ENCODE measurements at places on chromosomes 2 and 18.

DNA sequence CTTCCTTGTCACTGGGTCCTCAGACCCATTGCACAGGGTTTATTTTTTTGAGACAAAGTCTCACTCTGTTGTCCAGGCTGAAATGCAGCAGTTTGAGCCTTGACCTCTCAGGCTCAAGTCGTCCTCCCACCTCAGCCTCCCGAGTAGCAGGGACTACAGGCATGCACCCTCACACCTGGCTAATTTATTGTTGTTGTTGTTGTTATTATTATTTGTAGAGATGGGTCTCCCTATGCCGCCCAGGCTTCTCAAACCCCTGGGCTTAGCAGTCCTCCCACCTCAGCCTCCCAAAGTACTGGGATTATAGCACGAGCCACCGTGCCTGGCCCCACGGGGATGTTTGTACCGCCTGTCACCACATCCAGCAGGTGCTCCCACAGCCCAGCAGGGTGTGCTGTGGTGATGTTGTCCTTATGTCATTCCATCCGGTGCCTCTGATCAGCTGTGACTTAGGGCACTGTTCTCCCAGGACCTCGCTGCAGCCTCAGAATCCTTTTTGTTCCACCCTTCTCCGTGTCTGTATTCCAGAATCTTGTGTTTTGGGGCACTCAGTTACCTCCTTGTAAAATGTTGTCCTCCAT is 182.3 kb downstream of the INO80D start:
- no peak for DNase-seq

DNA sequence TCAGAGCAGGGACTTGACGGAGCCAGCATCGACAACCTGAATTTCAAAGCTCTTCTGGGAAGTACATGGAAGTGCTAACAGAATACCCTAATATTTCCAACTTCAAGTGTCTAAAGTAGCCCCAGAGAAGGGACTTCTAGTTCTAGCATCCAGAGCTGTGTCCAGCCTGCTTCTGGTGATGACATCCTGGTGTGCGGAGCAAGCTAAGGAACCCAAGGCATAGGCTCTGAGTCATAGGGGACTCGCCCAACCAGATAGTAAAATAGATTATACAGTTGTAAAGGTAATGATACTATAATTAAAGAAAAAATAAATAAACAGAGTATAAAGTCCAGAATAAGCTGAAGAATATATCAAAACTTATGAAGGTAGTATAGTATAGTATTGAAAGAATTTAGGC is 108.1 kb upstream of the SERPINE2 start:
- DNase-seq: no peak

DNA sequence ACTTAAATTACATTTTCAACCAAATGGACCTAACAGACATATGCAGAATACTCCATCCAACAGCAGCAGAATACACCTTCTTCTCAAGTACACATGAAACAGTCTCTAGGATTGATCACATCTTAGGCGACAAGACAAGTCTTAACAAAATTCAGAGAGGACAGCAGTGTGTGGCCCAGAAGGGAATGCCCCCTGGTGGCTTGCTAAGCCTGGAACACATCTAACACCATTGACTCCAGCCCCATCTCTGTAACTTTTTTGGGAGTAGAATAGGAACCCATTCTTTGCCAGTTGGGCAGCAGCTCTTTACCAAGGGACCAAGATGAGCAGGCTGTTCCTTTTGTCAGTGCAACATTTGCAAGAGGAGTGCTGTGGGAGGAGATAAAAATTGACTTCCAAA is 249.9 kb downstream of the PLCL1 start:
- peak; percentile 43 for DNase-seq

DNA sequence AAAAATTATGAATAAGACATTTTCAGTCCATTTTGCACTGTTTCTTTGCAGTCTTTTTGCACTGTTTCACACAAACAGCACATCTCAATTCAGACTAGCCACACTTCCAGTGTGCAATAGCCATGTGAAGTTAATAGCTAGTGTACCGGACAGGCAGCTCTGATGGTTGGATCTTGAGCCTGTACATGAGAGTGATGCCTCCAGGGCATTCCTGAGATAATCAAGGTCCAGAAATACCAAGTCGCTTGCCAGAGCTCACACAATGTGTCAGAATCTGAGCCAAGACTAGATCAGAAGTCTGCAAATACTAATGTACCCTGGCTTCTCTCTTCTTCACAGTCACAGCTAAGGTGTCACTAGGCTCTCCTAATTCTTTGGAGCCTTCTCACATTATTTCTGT is 180.2 kb downstream of the OSR1 start:
- DNase-seq: peak; percentile 13

- no peak for DNase-seq
Observed at GRCh38 chr2:231413921-231414476, 18.5 kb downstream of the B3GNT7 start.

GRCh38 chr2:218805627-218806026 is 23.7 kb downstream of the CYP27A1 start:
- peak; percentile 34 for DNase-seq

GRCh38 chr2:119678021-119678656 is 862 bp upstream of the TMEM177 start:
- no peak for DNase-seq

DNA sequence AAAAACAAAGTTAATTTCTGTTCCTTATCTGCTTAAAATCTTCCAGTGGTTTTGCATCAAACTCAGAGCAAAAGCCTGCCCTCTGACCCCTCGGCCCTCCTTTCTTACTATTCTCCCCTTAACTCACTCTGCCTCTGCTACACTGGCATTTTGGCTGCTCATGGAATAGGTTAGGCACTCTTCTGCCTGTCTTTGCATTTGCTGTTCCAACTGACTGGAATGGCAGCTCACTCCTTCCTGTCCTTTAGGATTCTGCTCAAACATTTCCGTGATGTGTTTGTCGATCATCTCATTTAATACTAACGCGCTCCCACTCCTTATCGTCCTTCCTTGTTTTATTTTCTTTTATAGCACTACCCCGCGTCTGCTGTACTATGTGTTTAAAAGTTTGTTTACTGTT is 815 bp downstream of the CEBPZ start:
- no peak for DNase-seq

- DNase-seq: no peak
Observed at GRCh38 chr2:202043475-202043874, 9.8 kb downstream of the FZD7 start.

GRCh38 chr2:98608962-98609604 is 694 bp downstream of the UNC50 start:
- peak; percentile 50 for DNase-seq

DNA sequence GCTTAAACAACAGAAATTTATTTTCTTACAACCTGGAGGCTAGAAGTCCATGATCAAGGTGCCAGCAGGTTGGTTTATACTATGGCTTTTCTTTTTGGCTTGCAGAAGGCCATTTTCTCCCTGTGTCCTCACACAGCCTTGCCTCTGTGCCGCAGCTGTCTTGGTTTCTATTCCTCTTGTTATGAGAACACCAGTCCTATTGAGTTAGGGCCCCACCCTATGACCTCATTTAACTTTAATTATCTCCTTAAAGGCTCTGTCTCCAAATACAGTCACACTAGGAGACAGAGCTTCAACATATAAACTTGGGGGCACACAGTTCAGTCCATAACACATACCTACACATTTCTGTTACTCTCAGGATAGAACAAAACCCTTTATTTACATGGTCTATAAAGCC is 17.3 kb upstream of the RHOB start:
- no peak for DNase-seq

DNA sequence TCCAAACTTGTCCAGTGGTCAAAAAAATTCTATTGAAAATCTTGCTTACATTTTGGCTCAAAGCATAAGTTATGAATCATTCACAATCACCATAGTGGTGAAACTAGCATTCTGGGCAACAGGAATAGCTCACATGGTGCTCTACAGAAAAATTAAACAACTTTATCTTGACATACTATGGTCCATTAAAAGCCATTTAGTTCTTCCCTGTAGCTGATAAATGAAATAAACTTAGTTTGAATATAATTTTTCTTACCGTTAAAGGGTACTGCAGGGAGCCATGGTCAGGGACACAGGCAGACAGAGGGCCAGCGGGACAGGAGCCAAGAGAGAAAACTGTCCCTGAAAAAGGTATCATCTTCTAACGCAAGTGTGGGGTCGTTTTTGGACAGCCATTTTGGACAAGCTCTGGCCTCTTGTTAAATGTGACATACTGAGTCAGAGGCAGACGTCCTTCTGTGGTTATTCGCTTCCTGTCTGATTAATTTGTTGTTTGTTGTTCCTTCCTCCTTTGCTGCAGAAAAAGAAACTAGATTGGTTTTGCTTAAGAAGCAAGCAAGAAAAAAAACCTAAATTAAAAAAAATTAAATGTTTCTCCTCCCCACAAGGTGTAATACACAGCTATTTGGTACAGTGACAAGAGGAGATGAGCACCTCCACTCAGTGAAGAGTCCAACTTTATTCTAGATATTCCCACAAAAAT is at the start of gene WIPF1:
Gene WIPF1, minus strand, starts transcription at position 460 of the 703 bp plus-strand sequence. CDS start 12,231 bp downstream, outside the sequence.
- peak; percentile 48 for DNase-seq

DNA sequence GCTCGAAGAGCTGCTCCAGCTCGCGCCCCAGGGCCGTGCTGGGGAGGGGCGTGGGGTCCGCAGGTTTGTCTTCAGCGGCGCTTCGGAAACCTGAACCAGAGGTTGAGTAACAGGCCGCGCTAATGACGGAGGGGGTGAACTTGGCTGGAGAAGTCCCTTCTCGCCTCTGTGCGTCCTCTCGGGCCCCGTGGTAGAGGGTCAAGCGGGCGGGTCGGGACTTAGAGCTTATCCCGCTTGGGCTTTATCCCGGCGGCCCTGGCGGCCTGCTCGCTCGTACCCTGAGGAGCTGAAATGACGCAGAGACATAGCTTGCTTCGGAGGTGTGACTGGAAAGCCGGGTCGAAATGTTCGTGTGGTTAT is 479 bp downstream of the RNMT start:
- DNase-seq: peak; percentile 53

DNA sequence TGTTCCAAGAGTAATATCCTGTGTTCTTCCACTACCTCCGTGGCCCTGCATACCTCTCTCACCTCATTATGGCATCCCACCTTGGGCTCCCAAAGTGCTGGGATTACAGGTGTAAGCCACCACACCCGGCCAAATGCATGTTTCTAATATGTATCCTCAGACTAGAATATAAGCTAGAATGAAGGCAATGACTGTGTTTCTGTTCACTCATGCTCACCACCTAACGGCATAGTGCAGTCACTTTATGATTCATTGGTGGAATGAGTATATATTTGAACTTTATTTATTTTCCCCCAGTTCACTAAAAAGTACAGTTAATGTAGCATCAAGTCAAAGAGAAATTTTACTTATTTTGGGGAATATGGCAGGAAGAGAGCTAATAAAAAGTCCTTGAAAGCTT is 11.3 kb downstream of the PIGN start:
- DNase-seq: no peak

DNA sequence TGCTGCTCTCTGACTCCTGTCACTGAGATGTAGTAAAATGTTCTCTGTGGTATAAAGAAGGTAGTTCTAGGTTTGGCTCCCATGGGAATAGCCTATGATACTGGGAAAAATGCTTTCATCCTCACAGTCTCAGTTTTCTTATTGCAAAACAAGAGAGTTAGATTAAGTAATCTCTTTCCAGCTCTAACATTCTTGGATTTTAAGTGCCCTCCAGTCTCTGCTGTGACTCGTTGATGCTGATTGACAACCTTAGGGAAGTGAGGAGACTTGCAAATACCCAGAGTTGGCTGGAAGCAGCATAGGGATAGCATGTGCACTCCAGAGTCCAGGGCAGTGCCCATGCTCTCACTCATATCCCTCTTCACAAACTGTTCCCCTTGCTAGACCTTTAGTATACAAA is 534.9 kb downstream of the SLC4A3 start:
- DNase-seq: peak; percentile 45

DNA sequence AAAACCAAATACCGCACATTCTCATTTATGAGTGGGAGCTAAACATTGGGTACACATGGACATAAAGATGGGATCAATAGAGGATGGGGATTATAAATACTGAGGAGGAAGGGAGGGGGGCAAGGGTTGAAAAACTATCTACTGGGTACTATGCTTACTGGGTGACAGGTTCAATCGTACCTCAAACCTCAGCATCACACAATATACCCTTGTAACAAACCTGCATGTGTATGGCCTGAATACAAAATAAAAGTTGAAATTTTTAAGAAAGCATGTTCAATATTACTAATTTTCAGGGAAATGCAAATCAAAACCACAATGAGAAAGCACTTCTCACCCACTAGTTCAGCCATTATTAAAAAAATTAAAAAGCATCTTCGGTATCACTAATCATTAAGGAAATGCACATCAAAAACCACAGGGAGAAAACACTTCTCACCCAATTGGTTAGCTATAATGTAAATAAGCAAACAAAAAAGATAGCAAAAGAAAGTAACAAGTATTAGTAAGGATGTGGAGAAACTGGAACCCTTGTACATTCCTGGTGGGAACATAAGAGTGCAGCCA is 99.3 kb upstream of the STON1 start:
- no peak for DNase-seq
